ENCODE measurements at places on chromosomes 16 and 17. TPM values are rescaled to one million over a fixed set of nuclear protein-coding genes. Genes with fewer than 3 reads are reported as not detected.

PKD1 gene
- 90.6 TPM for polyA plus RNA-seq

CD300A gene
- 0.72 TPM for polyA plus RNA-seq

CLEC19A gene
- polyA plus RNA-seq, result not detected

PRSS36 gene
- polyA plus RNA-seq, result 2.6 TPM

MYH11 gene
- polyA plus RNA-seq, result 10.1 TPM

GP1BA gene
- 0.19 TPM for polyA plus RNA-seq

KRTAP4-9 gene
- not detected for polyA plus RNA-seq

CCL18 gene
- polyA plus RNA-seq, result 0.53 TPM

CCDC154 gene
- 0.65 TPM for polyA plus RNA-seq

IL34 gene
- polyA plus RNA-seq, result 2.3 TPM

KLHL10 gene
- 0.08 TPM for polyA plus RNA-seq

CCL4 gene
- 0.72 TPM for polyA plus RNA-seq
